Caco-2 (cell line): ENCODE measurements at places on chromosomes 2 and 18. TPM values are rescaled to one million over a fixed set of nuclear protein-coding genes. Genes with fewer than 3 reads are reported as not detected.

The SLC16A14 gene
- total RNA-seq = 0.19 TPM in 1 of 2 replicates, not detected in the other

DNA sequence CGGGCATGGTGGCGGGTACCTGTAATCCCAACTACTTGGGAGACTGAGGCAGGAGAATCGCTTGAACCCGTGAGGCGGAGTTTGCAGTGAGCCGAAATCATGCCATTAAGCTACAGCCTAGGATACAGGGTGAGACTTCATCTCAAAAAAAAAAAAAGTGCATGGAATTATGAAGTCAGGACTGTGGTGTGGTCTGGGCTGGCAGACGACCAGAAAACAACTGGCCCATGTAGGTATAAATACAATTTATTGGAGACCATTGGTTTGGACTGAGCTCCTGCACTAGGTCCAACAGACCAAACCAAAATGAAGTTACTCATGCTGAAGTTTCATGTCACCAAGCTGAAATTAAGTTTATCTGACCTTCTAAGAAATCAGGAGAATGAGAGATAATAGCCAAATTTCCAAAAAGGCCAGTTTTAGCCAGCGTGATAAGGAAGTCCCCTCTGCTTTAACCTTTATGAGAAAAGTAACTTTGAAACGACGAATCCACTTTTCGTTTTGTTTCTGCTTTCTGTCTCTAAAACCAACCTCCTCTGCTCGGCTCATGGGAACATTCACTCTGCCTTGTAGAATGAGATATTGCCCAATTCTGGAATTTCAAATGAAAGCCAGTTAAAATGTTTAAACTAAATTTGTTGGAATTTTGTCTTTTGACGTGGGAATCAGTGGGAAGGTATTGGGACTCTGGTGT, 17.7 kb upstream of the RAB10 start:
- H3K27ac ChIP-seq = peak overlapping the region; percentile 25
- H3K27me3 ChIP-seq = no peaks in the 10 kb centered on the region
- DNase-seq = no peak
- H3K36me3 ChIP-seq = no peaks in the 10 kb centered on the region
- H3K4me1 ChIP-seq = peaks cover 49% of the 10 kb centered on the region

DNA sequence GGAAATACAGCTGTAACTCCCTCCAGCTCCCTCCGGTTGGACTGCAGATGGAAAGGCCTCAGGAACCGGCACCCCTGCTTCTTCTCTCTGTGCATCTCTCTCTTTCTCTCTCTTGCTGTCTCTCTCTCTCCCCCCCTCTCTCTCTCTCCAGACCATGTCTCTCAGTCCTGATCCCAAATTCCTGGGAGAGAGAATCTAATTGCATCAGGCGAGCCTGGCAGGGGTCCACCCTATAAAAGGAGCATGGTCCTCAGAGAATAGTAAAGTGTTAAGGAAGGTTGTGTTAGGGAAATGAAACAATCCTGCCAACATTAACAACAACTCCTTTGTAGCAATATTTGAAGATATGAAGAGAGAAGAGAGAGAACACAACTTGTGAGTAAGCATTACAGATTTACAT, 36.7 kb downstream of the VIT start:
- H3K4me1 ChIP-seq = 0 out of 2 replicates have a peak, but pooled peaks cover 4% of the 10 kb centered on the region
- no peak overlapping the region for H3K27ac ChIP-seq
- no peak for DNase-seq
- H3K36me3 ChIP-seq = no peaks in the 10 kb centered on the region
- no peak overlapping the region for H3K4me3 ChIP-seq

DNA sequence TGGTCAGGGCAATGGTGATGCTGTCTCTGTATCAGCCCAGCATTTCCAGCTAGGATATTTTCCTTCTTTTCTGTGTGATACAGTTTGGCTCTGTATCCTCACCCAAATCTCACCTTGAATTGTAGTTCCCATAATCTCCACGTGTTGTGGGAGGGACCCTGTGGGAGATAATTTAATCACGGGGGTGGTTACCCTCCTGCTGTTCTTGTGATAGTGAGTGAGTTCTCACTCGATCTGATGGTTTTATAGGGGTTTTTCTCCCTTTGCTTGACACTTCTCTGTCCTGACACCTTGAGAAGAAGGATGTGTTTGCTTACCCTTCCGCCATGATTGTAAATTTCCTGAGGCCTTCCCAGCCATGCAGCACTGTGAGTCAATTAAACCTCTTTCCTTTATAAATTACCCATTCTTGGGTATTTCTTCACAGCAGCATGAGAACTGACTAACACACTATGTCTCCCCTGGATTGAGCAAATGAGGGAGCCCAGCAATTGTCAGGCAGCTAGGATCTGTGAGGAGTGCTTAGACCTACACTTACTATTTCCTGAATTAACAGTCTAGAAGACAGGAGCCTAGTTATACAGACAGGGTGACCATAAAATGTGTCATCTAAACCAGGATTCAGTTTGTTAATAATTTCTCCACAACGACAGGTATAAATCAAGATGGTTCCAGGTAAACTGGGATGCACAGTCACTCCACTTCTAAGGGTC, 6.0 kb downstream of the SCN2A start:
- no peaks in the 10 kb centered on the region for H3K27me3 ChIP-seq
- H3K4me3 ChIP-seq = no peak overlapping the region
- no peak for DNase-seq
- H3K36me3 ChIP-seq = no peaks in the 10 kb centered on the region
- H3K27ac ChIP-seq = no peak overlapping the region

The LRATD1 gene
- 0.27 and 0.35 TPM in 2 replicates for total RNA-seq

DNA sequence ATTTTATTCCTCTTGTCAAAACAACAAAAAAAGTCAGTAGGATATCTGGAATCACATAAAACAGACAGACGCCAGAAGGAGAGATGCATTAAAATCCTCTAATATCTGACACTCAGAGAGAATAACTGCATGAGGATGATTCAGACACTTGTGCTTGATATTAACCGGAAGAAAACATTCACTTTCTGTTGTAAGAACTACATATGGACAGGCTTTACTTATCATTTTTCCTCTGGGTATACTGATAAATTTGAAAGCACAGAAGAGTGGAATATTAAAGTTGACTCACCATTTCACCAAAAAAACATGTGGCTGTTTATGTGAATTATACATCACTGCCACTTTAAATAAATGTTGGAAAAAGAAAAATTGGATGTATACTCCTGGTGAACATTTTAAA, 589.1 kb upstream of the CDH2 start:
- H3K4me3 ChIP-seq = no peak overlapping the region
- no peaks in the 10 kb centered on the region for H3K27me3 ChIP-seq
- no peaks in the 10 kb centered on the region for H3K4me1 ChIP-seq
- H3K27ac ChIP-seq = no peak overlapping the region
- H3K36me3 ChIP-seq = no peaks in the 10 kb centered on the region

The RBBP8 gene
- 44.4 and 46.7 TPM in 2 replicates for total RNA-seq

DNA sequence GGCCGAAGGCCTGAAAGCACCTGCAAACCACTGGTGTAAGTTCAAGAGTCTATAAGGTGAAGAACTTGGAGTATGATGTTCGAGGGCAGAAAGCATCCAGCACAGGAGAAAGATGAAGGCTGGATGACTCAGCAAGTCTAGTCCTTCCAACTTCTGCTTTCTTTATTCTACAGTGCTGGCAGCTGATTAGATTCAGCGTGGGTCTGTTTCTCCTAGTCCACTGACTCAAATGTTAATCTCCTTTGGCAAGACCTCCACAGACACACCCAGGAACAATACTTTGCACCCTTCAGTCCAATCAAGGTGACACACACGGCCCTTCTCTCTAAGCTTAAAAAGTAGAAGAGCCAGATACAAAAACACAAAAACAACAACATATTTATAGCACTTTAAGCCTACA, 43.4 kb downstream of the NMS start:
- no peak for DNase-seq
- no peaks in the 10 kb centered on the region for H3K27me3 ChIP-seq
- H3K27ac ChIP-seq = no peak overlapping the region
- no peaks in the 10 kb centered on the region for H3K4me1 ChIP-seq
- no peak overlapping the region for H3K4me3 ChIP-seq
